AG04449 (cell line): ENCODE measurements at places on chromosomes 3 and 15.

DNA sequence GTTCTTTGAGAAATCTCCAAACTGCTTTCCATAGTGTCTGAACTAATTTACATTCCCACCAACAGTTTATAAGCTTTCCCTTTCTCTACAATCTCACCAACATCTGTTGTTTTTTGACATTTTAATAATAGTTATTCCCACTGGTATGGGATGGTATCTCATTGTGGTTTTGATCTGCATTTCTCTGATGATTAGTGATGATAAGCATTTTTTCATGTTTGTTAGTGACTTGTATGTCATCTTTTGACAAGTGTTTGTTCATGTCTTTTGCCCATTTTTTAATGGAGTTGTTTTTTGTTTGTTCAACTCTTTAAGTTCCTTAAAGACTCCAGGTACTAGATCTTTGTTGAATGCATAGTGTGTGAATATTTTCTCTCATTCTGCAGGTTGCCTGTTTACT is 116.6 kb upstream of the TSC22D2 start:
- no peak for DNase-seq

- DNase-seq = peak; percentile 75
Measured at GRCh38 chr3:191356631-191357439, 26.5 kb upstream of the UTS2B start.

- DNase-seq = no peak
Measured at GRCh38 chr15:93089727-93090305, 805 bp upstream of the RGMA start.

DNA sequence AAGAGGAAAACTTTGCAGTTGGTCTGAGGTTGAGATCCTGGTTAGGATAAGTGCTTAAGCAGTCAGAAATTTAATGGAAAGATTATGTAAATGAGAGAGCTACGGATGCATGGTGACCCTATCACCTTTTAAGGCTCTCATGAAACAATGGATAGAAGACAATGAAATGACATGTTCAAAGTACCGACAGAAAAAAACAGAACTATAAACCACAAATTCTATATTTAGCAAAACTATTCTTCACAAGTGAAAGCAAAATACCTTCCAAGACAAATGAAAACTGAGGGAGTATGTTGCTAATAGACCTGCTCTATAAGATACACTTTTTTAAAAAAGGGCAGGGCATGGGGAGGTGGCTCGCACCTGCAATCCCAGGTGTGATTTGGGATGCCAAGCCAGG is 32.2 kb downstream of the DNAAF4 start:
- no peak for DNase-seq

DNA sequence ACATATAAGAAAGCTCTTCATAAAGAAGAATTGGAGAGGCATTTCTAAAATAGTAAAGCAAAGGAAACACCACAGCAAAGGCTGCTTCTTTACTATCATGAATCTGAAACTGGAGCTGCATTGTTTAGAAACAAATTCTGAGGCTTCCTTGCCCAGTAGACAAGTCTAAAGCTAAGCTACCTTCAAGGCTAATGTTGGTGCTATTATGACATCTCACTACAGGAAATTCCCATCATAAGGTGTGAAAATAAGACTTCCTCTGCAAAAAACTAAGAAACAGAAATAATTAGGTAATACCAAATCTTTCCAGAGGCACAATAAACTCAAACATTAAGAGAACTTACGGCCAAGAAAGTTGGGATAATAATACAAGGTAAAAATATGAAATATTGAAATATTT is 89.9 kb upstream of the P3H2 start:
- DNase-seq = no peak

DNA sequence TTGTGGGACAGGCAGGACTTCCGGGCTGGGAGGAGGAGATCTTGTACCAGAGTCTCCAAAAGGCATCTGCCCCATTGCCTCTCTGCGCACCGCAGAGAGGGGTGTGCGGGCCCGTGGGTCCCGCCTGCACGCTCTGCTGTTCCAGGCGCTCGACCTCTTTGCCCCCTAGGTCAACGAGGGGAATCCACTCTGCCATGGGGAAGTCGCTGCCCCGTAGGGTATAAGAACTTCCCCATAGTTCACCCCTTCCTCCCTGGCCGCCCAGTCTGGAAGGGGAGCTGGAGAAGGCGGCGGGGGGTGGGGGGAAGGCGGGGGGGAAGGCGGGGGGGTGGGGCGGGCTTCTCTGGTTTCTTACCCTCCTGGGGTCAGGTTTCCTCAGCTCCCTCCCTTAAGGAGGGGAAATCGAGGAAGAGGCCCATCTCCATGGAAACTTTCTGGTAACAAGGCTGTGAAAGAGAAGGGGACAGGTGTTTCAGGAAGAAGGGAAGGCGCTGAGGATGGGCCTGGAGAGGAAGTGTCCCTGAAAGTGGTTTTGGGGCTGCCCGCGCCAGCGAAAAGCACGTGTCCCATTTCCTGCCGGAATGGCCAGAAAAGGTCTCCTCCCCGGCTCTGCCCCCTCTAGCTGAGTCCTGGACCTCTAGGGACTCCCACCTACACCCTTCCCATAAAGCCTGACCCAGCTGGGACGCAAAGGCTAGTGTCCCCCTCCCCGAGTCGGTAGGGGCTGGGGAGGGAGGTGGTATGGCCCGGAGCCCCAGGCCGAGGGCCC is 27.5 kb downstream of the NR1I2 start:
- no peak for DNase-seq

GRCh38 chr3:105774444-105775180 is 94.2 kb downstream of the CBLB start:
- no peak for DNase-seq

GRCh38 chr3:36944012-36944640 is 728 bp downstream of the TRANK1 start:
- no peak for DNase-seq

DNA sequence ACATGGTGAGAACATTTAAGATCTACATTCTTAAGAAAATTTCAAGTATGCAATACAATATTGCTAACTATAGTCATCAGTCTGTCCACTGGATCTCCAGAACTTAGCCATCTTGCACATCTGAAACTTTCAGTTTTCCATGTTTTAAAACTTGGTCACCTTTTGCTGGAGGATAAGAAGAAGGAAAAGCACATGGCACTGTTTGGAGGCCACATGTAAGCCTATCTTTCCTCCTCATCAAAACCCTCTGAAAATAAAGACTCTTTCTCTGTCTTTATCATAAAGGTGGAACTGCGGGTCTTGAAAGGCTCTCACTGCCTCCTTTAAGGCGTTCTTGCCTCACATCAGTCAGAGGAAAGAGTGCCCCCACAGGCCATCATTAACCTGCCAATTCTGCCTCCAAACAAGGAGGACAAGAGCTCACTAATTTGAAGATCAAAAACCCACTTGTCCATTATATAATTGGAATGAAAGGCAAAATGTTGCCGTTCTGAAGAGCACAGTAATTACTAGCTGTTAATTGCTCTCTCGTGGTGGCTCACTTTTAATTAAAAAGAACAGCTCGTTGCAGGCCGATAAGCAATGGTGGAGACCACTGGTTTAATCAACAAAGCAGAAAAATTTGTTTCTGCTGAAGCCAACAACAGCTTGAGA is 157.8 kb downstream of the MECOM start:
- no peak for DNase-seq

- DNase-seq = no peak
Measured at GRCh38 chr3:29141918-29142275, 139.0 kb upstream of the RBMS3 start.

- DNase-seq = peak; percentile 24
Measured at GRCh38 chr3:107367353-107367752, 9.9 kb upstream of the CCDC54 start.

DNA sequence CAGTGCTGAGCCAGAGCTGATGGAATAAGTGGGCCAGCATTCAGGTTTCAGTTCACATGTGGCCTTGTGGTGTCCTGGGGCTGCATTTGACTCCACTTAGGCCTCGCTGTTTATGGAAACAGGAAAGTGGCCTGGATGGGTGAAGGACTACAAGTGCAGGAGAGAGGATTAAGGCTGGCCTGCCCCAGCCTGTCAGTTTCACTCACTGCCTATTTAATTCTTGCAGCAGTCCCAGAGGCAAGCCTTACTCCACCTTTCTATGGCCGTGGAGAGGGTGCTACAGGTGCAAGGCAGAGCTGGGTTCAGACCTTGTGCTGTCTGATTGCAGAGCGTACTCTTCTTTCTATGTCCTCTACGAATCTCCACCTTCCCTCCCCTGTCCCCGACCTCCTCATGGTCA is 37.7 kb downstream of the ABHD17C start:
- DNase-seq = no peak

GRCh38 chr3:187740421-187741399 is 4.6 kb downstream of the BCL6 start:
- no peak for DNase-seq

- DNase-seq = no peak
Measured at GRCh38 chr3:57164217-57164656, 916 bp downstream of the IL17RD start.

GRCh38 chr3:187242900-187243299 is 45.6 kb downstream of the RTP1 start:
- DNase-seq = no peak

DNA sequence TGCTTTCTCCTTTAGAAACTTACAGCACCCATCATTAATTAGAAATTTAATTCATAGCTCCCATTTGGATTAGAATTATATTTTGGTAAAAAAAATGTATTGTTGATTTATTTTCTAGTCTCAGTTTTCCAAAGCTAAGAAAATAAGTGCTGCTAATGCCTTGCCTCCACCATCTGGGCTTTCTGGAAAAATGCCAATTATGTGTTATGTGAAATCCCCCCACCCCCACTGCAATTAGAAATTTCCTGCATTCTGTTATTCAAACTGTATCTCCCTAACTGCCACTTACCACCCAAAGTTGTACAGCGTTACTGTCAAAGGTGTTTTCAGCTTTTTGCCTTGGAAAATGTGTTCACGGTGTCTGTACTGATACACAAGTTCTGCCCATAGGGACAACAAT is 617.2 kb upstream of the UBE2E2 start:
- DNase-seq = no peak

DNA sequence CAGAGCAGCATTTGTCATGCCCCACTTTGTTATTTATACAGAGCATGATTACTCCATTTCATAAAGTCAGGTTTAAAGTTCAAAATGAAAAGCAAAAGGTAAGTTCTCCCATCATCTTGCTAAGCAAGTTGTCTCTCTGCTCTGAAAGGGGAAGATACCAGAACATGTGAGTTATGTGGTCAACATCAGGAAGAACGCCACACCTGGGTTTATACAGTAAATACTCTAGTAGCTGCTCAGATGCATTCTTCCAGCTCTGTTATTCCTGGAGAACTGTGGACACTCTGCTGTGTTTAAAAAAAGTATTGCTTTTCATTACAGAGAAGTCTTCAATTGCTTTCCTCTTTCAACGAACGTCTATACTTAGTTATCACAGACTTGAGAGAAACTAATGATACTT is 145.7 kb downstream of the PLCL2 start:
- no peak for DNase-seq

- DNase-seq = no peak
Measured at GRCh38 chr3:50260942-50261441, 8.0 kb upstream of the SEMA3B start.

GRCh38 chr15:57625703-57626448 is 34.2 kb downstream of the MYZAP start:
- DNase-seq = no peak

DNA sequence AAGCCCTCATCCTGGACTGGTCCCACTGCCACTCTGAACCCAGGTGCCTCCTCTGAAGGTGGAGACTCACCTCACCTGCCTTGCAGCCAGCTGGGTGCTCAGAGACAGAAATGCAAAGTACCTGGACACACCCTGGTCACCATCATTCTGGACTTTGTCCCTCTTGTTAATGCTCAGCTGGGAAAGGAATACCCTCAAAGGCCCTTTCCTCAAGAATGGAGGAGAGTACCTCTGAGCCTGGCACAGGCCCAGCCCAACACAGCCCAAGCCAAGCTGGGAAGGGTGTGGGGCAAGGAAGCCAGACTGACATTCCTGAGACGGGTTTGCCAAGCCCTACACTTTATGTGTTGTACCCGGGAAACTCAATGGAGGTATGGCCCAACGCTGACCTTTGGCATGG is 983 bp upstream of the ALAS1 start:
- DNase-seq = no peak

GRCh38 chr3:14224895-14225294 is 46.3 kb downstream of the LSM3 start:
- DNase-seq = no peak

DNA sequence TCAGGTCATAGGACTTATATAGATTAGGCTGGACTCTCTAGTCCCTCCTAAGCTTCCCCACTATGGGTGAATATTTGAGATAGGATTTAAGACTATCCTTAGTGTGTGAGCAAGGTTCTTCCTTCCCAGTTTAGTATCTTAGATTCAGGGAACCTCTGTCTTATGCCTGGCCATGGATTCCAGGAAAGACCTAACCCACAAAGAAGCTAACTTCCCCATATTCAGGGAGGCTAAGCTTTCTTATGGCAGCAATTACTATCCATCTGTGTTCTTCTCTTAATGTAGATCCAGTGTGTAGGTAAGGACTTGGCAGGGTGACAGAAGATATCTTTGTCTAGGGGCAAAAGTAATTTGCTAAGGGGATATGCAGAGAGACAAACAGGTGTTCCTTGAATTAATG is 25.5 kb upstream of the PIK3R4 start:
- no peak for DNase-seq

DNA sequence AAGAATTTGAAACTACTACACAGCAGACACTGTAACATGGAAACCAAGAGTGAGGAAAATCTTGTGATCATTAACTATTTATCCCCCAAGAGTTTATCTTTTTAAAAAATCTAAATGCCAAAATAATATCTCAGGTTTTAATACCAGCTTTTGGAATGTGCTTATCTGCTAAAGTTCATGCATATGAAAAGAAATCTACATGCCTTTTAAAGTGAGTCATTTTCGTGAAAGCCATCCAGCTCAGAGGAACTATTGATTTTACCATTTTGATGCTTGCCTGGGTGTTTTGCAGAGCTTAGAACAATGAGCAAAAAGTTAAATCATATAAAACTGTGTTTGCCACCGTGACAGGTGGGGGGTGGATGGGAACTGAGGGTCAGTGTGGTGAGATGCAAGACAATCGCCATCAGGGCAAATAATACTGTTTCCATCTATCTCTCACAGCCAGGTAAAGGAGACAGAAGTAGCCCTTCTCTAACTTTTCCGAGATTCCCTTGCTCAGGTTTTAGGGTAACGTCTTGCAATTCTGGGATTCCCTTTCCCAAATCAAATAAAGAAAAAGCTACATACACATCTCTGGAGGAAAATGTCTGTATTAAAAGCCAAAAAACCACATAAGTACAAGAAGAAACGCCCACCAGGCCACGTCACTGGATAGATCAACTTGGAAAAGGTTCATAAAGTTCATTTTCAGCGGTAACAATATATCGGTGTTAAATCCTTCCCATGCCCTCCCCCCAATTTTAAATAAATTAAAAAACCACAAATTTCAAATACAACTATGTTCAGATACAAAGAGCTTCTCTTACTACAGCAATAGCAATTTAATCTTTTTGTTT is 2.0 kb downstream of the TMEM158 start:
- no peak for DNase-seq
